ENCODE measurements at places on chromosomes 6 and 20. TPM values are rescaled to one million over a fixed set of nuclear protein-coding genes. Genes with fewer than 3 reads are reported as not detected.

Gene PRPH2
- not detected for polyA plus RNA-seq

Gene BMP5
- not detected for polyA plus RNA-seq

Gene DNMT3B
- polyA plus RNA-seq = 0.63 TPM

Gene ARG1
- not detected for polyA plus RNA-seq

Gene GTSF1L
- not detected for polyA plus RNA-seq

Gene FUT9
- polyA plus RNA-seq = not detected

- DNase-seq = no peak
Observed at GRCh38 chr6:40389254-40389653, 197.9 kb downstream of the LRFN2 start.

GRCh38 chr6:33903579-33903978, 99.8 kb upstream of the MLN start:
- no peak for DNase-seq

- no peak for DNase-seq
Observed at GRCh38 chr6:140182821-140183220, 808.4 kb upstream of the CITED2 start.

DNA sequence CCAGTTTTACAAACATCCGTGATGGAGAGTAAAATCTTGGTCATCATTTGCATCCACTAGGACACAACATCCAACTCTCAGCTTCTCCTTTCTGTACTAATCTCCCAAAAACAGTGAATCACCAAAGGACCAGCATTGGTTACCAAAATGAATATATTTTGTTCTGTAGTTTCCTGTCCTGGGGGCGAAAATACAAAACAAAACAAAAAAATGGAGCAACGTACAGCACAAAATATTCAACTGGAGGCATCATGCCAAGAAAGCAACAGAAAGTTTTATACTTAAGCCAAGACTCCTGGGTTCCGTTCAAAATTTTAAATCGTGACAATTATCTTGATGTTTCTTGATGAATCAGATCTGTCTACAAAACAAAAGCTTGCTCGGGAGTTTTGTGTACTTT, 126.6 kb upstream of the CCDC28A start:
- peak; percentile 50 for DNase-seq

DNA sequence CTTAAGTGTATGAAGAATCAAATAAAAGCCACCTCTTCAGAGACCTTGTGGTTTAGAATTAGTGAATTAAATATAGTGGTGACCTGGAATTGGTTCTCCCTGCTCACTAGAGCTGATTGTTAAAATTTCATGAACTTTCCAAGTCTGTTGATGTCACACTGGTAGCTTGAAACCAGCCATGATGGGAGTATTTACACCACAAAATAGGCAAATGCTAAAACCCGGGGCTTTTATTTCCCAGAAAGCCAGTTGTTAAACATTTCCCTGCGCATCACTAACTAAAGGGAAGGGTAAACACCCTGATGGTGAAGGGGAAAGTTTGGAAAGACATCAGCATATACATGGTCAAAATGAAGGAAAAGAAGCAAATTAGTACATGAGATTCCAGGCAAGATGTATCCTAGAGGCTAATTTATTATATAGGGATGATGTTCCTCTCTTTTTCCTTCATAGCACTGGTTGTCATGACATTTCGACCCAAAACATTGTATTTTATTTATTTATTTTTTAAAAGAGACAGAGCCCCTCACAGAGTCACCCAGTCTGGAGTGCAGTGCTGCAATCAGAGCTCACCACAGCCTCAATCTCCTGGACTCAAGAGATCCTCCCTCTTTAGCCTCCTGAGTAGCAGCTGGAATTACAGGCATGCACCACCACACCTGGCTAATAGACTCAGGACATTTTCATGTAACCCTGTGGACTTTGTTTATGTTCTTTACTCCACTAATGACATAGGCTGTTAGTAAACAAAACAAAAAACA, 123.2 kb downstream of the RIN2 start:
- no peak for DNase-seq

GRCh38 chr6:107561306-107561705, 71.4 kb downstream of the SOBP start:
- no peak for DNase-seq

DNA sequence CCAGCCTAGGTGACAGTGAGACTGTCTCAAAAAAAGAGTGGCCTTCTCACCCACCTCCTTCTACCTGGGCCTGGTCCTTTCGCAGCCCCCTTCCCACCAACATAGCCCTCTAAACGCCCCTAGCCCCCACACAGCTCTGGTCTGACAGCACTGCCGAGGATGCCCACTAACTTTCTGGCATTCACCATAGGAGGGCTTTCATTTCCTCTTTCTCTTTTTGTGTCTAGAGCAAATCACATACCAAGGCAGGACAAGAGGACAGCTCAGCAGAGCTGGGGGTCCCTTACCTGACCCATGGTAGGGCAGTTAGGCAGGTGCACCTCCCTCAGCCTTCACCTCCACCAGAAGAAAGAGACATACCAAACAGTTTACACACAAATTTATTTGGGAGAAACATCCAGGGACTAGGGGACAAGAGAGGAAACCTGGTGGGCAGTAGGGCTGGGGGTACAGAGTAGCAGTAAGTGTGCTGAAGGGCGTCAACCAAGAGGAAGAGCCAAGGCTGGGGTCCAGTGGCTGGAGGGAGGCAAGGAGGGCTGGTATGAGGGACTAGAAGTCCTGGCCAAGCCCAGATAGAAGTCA, 4.5 kb downstream of the LY6G5C start:
- no peak for DNase-seq

- no peak for DNase-seq
Observed at GRCh38 chr6:98985391-98985790, 37.6 kb upstream of the FBXL4 start.

DNA sequence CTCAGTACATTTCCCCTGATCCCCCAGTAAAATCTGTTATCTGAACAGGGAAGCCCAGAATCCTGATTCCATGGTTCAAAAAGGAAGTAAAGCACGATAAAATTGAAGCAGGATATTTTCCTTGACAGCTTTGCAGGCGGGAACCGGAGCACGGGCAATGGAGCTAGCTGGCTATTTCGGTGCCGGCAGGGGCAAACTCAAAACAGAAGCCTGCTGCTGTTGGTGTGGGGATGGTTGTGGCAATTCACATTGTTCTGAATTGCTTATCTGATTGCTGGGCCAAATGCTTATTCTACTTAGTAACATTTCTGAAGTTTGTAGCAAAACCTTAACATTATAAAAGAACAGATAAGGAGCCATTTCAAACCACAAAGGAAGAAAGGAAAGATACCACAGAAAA, 172.4 kb downstream of the MMS22L start:
- no peak for DNase-seq

GRCh38 chr20:24452498-24453127, 16.8 kb upstream of the SYNDIG1 start:
- no peak for DNase-seq

GRCh38 chr6:26367114-26367513, 2.1 kb downstream of the BTN3A2 start:
- DNase-seq = no peak

- peak; percentile 10 for DNase-seq
Observed at GRCh38 chr6:131756039-131756438, 45.2 kb upstream of the CTAGE9 start.

DNA sequence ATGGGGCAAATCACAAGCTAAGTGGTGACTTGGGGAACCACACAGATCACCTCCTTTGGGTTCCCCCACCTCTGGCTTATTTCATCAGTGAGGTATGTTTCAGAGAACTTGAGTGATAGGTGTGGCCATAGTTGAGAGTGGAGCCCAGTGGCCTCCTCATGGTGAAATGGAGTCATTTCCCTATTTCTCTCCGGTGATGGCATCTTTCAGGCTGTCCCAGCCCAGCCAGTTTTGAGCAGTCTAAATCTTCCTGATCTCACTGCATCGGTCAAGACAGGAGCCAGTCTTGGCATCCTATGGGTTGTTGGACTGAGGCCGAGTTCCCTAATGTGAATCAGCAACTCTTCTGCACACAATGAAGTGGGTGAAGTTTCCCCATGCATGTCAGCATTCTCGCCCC, 132.4 kb downstream of the EYA2 start:
- no peak for DNase-seq

DNA sequence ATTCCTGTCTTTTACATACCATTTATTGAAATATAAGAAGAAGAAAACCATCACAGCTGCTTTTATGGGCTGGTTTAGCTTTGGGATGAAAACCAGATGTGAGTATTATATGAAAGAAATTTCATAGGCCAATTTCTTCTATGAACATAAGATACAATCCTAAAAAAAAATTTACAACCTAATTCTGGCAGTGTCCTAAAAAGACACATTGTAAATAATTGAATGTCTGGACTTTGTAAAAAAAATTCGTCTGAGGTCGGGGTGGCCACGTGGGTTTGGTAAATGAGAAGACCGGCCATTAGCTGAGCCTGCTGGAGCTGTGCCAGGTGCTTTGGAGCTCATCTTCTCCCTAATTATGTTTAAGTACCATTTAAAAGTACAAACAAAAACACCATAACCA, 26.8 kb downstream of the DACT2 start:
- DNase-seq = no peak

- DNase-seq = no peak
Observed at GRCh38 chr6:45591890-45592289, 214.2 kb upstream of the SUPT3H start.

GRCh38 chr6:158686311-158686710, 36.5 kb downstream of the SYTL3 start:
- DNase-seq = no peak

DNA sequence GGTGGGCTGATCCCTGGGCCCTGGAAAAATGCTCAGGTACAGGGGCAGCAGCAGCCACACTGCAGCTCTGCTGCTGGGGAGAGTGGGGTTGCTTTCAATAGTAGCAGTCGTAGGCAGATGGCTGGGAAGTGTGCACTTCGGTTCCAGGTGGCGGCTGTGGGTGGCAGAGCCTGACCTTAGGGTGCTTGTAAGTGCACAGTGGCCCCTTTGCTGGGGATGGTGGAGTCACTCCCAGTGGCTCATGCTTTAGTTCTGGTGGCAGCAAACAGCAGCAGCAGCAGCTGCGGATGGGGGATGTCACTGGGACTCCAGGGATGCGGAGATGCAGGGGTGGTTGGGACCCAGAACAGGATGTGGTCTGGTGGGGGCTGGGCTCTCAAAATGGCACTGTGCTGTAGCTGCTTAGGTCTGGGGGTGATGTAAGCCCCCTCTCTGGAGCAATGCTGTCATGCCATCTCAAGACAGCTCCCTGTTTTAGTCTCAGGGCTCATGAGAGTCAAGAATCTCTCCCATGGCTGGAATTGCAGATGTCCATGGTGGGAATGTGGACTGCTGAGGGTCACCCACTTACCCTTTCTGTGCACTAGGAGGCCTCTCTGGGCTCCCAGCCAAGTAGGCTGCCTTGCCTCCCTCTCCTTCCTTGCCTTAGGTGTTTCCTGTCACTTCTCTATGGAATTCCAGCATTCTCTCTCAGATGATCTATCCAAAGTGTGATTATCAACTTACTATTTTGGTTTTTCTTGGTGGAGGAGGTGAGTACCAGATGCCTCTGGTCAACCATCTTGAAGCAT, 146.7 kb upstream of the SLC22A23 start:
- no peak for DNase-seq

GRCh38 chr6:64721865-64722264, 985.2 kb downstream of the EYS start:
- DNase-seq = no peak

- DNase-seq = no peak
Observed at GRCh38 chr6:18042536-18043145, 55.2 kb upstream of the KIF13A start.

DNA sequence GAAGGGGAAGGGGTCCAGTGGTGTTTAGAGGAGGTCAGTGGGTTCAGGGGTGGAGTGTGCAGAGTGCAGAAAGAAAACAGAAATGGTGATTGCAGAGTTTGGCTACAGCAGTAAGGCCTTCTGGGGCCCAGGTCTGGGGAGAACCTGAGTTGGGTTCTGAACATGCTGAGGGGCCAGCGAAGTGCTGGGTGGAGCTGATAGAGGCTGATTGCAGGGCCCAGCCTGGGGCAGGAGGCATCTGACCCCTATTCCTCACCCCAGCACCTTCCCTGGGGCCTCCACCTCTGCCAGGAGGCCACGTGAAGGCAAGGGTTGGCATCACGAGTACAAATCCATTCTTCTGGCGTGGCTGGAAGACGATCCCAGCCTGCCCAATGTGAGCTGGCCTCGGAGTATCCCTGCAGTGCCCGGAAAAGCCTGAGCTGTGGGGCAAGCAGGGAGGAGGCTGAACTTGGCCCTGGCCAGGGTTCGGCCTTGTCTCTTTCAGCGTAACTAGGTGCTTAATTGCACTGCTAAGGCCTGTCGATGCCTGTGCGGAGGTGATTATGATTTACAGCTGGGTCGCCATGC, 35.3 kb downstream of the VSTM2L start:
- DNase-seq = no peak

- no peak for DNase-seq
Observed at GRCh38 chr6:142005021-142005420, 127.7 kb upstream of the GJE1 start.

DNA sequence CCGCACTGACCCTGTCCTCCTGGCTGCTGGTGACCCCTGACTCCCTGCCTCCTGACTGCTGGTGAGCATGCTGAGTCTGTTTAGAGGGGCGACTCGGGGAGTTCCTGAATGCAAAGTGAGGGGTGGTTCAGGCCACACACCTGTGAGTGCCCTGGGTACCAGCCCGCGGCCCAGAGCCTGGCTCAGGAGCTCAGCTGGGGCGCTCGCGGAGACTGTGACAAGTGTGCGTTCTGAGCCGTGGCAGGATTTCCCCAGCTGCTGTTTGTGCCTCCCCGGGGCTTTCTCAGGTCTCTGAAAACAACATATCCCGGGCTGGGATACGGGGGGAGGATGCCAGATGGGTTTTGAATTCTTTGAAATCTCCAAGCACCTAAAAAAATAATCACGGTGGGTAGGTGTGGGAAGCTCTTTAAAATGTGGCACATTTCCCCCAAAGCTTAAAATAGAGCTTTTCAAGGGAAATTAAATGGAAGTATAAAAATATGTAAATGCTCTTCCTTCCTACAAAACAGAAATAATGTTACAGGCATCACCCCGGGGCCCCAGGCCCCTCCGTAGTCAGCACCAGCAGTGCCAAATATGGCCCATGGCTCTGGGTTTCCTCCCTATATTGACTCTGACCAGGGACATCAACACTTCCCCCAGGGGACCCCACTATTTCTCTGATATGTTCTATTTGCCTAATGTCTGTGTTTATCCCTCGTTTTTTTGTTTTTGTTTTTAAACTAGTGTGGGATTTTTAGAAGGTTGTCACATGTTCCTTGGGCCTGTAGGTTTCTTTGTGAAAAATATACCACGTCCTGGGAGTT, 49.9 kb upstream of the TAGAP start:
- no peak for DNase-seq

DNA sequence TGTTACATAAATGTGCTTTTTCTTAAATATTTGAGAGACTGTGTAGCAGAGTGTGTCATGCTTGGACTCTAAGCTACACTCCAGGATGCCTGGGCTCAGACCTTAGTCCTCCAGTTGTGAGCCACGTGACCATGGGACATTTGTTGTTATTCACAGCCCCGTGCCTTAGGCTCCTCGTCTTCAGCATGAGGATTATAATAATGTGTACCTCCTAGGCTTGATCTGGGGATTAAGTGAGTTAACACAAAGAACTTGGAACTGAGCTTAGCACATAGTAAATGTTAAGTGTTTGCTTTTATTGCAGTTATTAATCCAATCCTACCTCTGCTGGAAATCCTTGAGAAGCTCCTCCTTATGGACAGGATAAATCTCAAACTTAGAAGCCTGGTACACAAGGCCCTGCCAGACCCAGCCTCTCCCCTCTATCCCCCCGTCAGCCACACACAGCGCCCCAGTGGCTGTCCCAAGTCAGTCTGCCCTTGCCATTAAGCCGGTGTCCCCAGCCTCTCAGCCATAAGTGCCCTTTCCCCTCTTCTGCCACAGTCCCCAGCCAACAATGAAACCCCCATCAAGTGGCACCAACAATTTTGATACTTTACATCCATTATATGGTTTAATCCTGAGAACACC, 177.5 kb downstream of the TMEM242 start:
- no peak for DNase-seq

GRCh38 chr6:55774286-55775028, 100.9 kb downstream of the BMP5 start:
- DNase-seq = no peak

Measured in mammary epithelial cell (primary cell).